ENCODE measurements at places on chromosomes 6 and 20.

DNA sequence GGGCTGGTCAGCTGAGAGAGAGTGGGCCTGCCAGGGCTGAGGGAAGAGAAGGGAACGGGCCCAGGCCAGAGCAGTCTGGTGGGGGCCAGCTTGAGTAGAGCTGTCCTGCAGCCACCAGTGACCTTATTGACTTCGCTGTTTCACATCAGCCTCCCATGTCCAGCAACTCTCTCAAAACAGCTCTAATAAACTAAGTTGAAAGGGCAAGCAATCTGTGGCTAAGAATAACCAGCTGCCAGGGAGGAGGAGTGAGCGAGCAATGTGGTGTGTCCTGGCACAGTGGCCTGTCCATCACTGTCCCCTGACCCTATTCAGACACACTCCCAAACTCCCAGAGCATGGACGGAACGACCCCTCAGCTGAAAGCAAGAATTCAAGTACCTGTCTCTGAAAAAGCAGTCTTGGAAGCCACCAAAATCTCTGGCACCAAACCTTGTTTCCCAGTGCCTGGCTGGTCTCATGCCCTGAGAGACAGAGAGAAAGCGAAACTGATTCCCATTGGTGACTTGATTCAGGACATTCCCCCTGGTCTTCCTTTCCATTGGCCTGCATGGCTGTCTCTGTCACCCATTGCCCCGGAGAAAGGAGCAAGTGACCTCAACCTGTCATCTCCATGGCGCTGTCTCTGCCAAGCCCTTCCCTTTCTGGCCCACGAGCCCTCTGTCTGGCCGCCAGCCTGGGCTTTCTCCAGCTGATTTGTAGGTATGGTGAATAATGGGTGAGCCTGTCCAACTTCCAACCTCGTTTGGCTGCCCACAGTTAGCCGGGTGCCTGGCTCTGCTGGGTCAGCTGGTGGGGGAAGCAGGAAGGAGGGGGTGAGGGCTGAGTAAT, at the start of gene DDO:
DDO (minus strand) TSS at position 490 of the 831 bp plus-strand sequence. CDS start 2,113 bp downstream, outside the sequence.
- no peak for DNase-seq

GRCh38 chr6:68533339-68533795, 101.7 kb upstream of the ADGRB3 start:
- DNase-seq: no peak

GRCh38 chr6:85620308-85620707, 22.4 kb downstream of the SYNCRIP start:
- DNase-seq: no peak

DNA sequence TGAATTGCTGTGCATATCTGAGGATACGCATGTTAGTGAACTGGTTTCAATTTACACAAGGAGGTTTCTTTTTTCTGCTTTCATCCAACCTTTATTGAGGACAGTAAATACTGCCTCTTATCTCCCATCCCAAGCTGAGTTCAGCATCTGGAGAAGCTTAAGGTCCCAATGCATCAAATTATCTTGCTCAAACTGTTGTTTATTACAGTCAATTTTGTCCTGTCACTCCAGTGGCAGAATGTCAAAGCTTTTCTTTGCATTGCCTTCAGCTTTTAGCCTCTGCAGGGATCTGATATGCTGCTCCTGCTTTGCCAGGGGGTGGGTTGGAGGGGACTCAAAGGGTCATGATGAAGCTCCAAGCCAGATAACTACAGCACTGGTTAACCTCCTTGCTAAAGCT, 435.4 kb upstream of the SOX4 start:
- DNase-seq: no peak

DNA sequence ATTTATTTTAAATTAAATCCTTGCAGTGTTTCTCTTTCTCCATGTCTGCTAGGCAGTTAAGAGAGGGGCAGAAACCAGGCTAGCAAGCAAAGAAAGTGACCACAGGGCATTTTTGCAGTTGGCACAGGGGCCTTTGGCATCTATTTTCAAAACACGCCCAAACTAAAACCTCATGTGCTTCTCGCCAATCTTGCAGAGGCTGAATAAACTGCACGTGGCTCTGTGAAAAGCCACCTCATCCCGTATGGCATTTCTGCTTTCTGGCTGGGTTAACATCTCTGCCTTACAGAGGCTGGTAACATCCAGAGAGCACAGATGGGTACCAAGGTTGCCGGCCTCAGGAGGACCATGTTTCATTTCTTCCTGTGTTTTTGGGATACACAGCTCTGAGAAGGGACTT, 54.6 kb downstream of the GJA10 start:
- no peak for DNase-seq
